NCI-H1436 (cell line): ENCODE measurements at places on chromosomes 11 and 22.

GRCh38 chr11:131691181-131692041 is 321.0 kb downstream of the NTM start:
- peak; percentile 41 for DNase-seq

DNA sequence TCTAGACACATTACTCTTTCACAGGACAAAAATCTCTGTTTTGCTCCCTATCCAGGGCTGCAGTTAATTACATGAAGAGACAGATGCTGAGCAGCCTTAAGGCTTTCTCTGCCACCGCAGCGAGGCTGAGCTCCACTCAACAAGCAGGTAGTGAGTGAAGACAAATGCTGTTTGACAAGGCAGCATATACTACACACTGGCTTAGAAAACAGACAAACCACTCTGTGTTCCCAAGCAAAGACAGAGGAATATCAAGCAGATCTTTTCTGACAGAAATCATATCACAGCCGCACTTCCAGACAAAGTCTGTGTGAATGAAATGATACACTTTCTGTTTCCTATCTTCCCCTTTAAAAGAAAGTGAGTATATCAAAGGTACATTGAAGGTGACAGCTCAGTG is 368.1 kb downstream of the DCDC1 start:
- no peak for DNase-seq

DNA sequence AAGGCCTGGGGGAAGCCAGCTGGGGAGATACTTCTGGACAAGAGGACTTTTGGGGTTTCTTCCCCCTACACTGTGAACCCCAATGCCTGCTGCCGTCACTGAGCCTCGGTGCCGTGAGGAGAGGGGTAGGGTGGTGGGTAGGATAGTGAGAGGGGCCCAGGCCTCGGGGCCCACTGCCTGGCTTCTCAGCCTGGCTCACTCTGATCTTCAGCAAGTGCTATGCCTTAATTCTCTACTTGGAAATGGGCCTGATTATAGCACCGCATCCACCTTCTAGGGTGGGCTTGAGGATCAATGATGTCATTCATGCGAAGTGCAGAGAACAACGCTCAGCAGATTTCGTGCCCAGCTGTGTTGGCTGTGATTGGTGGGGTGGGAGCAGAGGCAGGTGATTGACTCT is 76.7 kb upstream of the NECTIN1 start:
- DNase-seq: no peak

GRCh38 chr11:128867277-128867676 is at the start of gene KCNJ1:
KCNJ1 (minus strand) TSS chr11:128867296; CDS start chr11:128840243, 27,053 bp downstream.
- DNase-seq: no peak

DNA sequence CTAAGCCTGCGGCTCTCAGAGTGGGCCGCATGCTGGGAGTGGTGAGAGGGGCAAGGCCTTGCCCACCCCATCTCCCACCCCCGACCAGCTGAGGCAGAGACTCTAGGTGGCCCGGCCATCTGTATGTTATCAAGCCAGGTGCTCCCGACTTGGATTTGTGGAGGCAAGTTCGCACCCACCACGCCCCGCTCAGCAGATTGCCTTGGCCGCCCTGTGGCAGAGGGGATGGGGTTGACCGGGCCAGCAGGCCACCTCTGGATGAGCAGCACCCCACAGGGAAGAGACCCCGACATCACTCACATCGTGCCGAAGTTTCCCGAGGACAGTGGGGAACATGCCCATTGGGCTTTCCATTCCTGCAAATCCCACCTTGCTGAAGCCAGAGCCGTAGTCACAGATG is 40.8 kb downstream of the DHCR7 start:
- no peak for DNase-seq

GRCh38 chr22:35359380-35360065 is 21.4 kb upstream of the HMOX1 start:
- no peak for DNase-seq

- DNase-seq: no peak
Observed at GRCh38 chr11:114309517-114309916, 13.3 kb downstream of the NNMT start.

- DNase-seq: no peak
Observed at GRCh38 chr11:96238563-96239135, 104.3 kb downstream of the MAML2 start.

- no peak for DNase-seq
Observed at GRCh38 chr22:49213731-49214352, 613.8 kb downstream of the BRD1 start.

DNA sequence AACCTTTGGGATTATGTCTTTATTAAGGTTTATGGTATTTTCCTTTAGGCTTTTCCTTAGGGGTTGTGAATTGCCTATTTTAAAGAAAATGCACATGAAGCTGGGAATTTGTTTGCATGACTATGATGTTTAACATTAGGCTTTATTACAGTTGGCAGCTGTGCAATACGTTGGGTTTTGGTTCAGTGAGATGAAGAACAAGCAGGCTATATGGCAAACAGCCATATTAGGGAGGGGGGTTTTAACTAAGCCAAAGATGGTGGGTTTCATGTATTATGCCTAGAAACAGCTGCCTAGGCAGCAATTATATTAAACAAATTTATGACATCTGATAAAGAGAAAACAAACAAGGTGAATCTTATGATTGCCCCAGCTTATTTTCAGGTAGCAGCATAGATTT is 880.8 kb downstream of the FAM181B start:
- DNase-seq: no peak

DNA sequence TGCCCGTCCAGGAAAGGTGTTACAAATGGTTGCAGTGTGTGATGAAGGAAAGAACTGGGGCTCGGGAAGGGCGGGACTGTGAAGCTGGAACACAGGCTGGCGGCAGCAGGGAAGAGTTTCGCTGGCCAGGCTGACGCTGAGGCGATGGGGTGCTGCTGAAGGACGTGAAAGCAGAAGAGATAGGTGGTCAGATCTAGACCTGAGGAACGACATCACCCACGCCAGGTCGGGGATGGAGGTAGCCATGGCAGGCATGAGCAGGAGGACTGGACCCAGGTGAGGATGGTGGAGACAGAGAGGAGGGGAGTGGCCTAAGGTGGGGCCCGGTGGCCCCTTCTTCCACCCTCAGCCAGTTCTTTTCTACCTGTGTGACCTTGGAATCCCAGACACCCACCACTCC is 9.1 kb downstream of the CDC42EP2 start:
- DNase-seq: no peak

GRCh38 chr22:23700706-23701105 is 9.9 kb downstream of the RGL4 start:
- no peak for DNase-seq

DNA sequence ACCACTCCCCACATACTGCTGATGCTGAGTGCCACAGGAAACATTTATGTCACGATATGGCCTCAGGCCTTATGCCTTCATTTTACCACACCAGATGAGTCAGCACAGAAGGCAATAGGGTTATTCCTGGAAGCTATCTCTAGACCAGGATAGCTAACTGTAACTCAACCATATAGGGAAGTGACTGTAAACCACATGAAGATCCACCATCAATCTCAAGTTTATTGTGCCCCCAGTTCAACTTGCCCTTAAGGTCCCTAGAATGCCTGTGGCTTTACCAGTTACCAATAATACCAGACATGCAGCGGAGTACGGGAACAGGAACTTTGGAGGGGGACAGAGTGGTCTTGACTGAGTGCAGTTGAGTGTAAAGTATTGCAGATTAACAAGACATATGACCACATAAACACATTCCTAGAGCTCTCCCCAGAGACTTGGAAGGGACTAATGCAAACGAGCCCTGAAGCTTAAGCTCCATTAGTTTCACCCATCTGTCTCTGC is 180.9 kb downstream of the KIF18A start:
- no peak for DNase-seq

DNA sequence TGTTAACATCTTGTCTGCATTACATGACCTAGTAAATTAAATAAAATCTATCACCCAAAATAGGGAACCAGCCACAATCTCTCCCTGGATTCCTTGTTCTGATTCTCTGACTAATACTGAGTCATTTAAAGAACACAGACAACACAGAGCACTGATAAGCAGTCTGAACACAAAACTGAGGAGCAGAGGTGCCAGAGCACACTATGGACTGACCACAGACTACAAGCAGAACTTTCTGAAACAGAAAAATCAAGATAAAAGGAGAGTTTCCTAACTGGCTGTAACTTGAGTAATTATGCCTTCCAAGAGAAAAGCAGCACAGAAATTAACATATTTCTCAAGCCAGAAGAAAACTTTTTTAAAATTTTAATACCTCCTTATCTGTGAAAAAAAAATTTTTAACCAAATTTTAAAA is 128.8 kb downstream of the SGSM3 start:
- DNase-seq: no peak

DNA sequence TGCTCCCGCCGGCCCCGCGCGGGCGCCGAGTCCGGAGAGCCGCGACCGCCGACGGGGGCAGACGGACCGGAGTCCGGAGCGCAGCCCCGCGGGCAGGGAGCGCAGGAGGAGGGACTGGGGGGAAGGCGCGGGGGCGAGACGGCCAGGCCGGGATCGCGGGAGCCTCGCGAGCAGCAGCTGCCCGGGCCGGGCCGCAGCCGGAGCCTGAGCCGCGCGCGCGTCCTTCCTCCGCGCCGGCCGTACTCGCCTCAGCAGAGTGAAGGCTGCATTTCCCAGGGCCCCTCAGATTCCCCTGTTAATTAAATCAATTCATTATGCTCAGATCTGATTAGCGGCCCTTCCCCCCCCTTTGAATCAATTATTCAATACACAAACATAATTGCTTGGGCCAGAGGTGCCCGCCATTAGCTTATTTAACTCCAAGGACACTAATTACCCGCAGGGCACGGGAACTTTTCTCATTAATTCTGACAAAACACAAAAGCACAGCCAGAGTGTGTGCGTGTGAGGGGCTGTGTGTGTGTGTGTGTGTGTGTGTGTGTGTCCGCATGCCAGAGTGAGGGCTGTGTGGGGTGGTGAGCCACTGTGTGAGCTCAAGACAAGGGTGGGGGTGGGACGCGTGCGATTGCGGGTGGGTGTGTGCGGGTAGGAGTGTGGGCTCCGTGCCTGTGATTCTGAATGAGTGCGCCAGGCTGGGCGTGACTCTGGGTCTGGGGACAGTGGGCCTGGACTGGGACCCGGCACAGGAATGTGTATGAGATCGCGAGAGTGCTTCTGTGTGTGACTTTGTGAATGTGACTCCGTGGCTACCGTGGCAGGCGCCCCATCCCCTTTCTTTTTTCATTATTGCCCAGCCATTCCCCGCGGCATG is 5.1 kb upstream of the LMO1 start:
- no peak for DNase-seq

GRCh38 chr11:76910620-76911414 is 50.1 kb downstream of the ACER3 start:
- DNase-seq: no peak

DNA sequence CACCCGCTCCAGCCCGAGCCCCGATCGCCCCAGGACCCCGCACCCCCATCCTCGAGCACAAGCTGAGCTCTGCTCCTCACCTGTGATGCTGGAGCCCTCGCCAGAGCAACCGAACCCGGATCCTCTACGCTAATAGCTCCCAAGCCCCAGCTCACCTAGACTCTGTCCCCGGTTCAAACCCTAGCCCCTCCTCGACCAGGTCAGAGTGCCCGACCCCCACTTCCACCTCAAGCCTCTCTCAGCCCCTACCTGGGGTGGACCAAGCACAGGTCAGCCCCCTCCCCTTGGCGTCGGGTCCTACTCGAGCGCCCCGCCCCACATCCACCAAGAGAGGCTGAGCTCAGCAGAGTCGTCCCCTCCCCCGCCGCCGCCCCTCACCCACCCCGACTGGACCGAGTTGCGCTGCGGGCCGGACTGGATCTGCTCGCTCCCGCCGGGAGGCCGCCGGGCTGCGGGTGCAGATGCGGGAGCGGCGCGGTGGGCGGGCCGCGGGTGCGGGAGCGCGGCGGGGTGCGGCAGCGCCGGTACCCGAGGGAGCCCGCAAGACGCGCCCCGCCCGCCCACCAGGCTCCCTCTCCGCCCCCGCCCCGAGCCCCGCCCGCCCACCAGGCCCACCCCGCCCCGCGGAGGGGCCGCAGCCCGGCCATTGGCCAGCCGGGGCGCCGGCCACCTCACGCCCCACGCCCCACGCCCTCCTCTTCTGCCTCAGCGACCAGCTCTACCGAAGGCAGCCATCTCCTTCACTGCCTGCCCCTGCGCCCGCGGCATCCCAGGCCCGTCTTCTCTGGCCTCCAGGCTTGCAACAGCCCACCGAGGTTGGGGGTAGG is 577 bp upstream of the DKK3 start:
- peak; percentile 23 for DNase-seq

DNA sequence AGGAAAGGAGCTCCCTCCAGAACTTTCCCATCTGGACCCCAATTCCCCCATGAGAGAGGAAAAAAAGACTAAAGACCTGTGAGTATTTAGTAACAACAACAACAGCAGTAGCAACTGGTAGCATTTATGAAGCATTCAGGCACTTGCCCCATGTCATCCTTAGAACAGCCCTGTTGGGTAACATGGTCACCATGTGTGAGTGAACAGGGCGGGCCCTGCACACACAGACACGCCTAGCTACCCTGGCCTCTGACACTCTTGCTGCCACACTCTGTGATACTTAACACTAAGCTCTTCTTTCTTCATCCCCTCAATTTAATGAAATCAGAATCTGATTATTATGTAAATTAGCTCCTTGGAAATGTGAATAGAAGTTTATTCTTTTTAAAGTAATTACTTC is 26.1 kb upstream of the SLC25A18 start:
- no peak for DNase-seq

GRCh38 chr22:49113758-49114157 is 713.9 kb downstream of the BRD1 start:
- DNase-seq: no peak
